Activated CD4-positive, alpha-beta T cell treated with anti-CD3 and anti-CD28 coated beads, Interleukin-2, amount 50 U/mL, for 1 hour (primary cell): ENCODE measurements at places on chromosomes 5 and 9.

- DNase-seq, result no peak
Observed at GRCh38 chr5:55073211-55073610, 29.2 kb upstream of the GZMA start.

DNA sequence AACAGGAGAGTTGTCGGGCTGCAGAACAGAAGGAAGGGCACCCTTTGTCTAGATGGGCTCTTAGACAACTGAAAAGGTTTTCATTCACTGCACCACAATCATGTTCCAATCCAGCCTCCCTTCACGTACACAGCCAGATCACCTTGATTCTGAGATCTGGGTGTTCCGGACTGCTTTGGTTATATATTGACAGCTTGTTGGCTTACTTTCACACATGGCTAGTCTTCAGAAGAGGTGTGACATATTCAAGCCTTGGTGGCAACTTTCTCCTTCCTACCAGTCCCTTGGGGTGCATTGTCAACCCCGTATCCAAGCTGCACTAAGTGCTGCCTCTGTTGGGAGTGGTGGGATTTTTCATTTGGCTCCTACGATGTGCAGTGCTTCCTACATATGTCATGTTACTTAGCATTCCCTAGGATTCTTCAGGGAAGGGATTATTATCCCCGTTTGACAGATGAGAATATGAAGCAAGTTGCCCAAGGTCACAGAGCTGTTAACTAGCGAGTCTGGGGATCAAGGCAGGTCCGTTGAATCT lies 100.6 kb downstream of the LIFR start:
- DNase-seq, result no peak

GRCh38 chr5:27392716-27393115 lies 354.3 kb upstream of the CDH9 start:
- DNase-seq, result no peak

DNA sequence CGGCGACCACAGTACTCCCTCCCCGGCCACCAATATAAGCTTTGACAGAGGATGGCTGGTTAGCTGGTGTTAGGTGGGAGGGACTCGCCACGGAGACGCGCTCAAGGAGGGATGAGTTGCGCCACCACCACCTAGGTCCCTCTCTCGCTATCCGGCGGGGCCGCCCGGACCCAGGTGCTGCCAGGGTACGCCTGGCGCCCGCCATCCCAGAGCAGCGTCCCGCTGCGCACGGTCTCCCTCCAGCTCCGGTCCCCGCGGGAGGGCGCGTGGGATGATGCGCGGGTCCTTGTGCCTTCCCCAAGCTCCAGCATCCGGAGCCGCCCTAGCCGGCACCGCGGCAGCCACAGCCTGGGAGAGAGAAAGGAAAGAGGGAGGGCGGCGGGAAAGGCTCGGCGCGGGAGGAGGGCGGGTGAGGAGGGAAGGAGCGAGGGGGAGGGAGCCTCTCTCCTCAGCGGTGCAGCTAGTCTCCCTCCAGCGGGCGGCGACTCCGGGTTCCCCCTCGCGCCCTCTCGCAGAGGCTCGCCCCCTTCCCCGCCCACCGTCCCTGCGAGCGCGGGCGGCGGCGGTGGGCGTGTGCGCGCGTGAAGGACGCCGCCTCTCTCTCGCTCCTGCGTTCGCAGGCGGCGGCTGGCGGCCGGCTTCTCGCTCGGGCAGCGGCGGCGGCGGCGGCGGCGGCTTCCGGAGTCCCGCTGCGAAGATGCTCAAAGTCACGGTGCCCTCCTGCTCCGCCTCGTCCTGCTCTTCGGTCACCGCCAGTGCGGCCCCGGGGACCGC lies at the start of gene CAMK4:
CAMK4 (plus strand) TSS at position 598 of the 774 bp plus-strand sequence; CDS start at position 698, 100 bp downstream.
- DNase-seq, result peak; percentile 83

DNA sequence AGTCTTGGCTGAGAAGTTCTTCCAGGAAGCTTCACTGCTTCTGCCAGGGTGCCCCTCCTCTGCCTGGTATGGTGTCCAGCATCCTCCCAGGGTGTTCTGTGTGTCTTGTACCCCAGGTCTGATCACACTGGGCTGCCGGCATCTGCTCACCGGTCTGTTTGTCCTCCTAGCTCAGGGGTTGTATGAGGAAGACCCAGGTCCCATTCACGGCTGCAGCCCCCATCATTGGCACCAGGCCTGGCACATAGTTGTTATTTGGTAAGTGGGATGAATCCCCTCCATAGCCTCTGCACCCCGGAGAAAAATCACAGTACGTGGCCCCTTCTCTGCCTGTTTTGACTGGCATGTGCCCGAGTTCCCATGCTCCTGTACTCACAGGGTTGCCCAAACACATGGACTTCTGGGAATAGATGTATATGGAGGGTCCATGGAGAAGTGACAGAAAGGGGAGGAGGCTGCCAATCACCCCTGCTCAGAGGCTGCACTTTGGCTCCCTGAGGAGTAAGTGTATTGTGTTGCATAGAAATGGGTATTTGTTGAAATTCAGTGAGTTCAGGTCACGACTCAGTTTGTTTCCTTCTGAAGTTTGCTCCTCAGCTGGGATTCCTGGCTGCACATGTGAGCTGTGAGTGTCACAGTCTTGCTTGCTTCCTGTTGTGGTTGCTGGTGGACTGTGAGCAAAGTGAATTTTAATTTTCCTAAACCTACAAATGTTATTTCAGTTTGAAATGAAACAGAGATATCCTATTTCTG lies 96.2 kb downstream of the HSPA4 start:
- no peak for DNase-seq
